Ovary (tissue), 10 donors: ENCODE measurements at places on chromosomes 4 and X. TPM values are rescaled to one million over a fixed set of nuclear protein-coding genes. Genes with fewer than 3 reads are reported as not detected.

DNA sequence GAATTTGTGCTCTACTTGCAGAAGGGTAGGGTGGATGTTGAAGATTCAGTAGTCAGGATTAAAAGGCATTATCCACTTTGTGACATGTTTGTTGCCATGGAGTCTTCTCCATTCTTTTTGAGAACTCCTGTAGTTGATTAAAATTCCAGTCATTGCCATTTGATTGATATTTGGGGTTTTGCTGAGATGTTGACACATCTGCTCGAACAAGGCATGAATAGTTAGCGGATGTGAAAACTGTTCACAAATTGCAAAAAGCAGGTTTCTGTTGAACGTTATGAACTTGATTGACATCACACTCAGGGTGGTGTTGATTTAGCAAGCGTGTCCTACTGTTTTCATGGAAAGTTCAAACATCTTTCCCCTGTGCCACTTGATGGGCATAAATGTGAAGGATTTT lies 16.9 kb downstream of the LIMCH1 start:
- H3K27ac ChIP-seq, result no peak overlapping the region
- no peaks in the 10 kb centered on the region for H3K4me1 ChIP-seq
- H3K27me3 ChIP-seq, result no peaks in the 10 kb centered on the region
- H3K36me3 ChIP-seq, result no peaks in the 10 kb centered on the region

DNA sequence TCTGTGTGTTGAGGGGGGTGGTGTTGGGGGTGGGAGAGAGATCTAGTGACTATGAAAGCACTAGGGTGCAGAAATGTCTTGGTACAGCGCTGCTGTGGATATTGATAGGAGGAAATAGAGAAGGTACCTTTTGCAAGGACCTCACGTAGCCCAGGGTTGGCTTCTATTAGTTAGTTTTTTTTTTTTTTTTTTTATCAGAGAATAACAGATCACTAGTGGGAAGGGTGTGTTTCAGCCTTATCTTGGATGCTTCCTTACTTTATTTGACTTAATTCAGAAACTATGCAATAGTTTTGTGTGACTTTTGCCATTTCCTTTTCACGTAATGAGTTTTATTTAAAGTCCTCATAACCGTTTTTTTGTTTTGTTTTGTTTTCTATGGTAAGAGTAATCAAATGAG lies 16.4 kb upstream of the PGRMC2 start:
- H3K36me3 ChIP-seq, result no peaks in the 10 kb centered on the region
- H3K27me3 ChIP-seq, result no peaks in the 10 kb centered on the region
- H3K27ac ChIP-seq, result no peak overlapping the region
- no peaks in the 10 kb centered on the region for H3K4me1 ChIP-seq
- no peak for DNase-seq
- H3K4me3 ChIP-seq, result no peak overlapping the region

DNA sequence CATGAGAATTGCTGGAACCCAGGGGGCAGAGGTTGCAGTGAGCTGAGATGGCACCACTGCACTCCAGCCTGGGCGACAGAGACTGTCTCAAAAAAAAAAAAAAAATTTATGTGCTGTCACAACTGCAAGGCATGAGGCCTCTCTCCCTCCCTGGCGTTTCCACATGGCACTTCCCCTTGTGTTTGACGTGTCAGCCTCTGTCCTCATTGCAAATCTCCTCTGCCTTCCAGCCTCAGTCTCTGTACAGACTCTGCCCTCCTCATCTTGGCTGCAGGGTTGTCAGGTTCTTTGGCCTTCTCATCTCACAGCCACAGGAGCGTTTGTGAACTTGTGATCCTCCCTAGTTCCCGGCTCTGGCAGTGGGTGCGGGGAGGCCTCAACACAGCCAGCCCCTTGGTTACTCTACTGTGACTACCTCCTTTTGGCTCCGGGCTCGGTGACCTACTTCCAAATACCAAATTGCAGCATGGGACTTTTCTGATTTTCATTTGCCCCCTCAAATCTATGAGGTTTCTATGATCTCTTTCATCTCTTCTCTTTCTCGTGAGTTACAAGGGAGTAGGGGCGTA lies 250.0 kb downstream of the CBR4 start:
- no peaks in the 10 kb centered on the region for H3K27me3 ChIP-seq
- H3K36me3 ChIP-seq, result no peaks in the 10 kb centered on the region
- H3K4me3 ChIP-seq, result no peak overlapping the region
- DNase-seq, result no peak
- H3K27ac ChIP-seq, result no peak overlapping the region

DNA sequence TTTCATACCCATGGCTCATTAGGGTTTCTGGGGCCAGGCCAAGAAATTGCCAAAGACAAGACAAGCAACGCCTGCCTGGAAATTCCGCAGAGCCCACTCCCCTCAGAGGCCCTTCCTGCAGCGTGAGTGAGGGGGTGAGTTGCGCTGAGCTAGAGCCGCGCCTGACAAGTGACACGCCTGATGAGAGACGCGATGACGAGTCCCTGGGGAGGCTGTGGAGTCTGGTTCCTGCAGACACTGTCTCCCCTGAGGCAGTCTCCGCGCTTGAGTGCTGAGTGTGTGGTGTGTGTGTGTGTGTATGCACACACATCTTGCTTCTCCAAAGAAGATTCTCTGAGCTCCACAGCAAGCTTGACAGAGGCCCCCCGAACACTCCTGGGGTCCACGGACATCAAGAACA lies 269.8 kb downstream of the BCOR start:
- no peaks in the 10 kb centered on the region for H3K27me3 ChIP-seq
- no peak overlapping the region for H3K27ac ChIP-seq
- H3K4me1 ChIP-seq, result no peaks in the 10 kb centered on the region
- no peak overlapping the region for H3K4me3 ChIP-seq

DNA sequence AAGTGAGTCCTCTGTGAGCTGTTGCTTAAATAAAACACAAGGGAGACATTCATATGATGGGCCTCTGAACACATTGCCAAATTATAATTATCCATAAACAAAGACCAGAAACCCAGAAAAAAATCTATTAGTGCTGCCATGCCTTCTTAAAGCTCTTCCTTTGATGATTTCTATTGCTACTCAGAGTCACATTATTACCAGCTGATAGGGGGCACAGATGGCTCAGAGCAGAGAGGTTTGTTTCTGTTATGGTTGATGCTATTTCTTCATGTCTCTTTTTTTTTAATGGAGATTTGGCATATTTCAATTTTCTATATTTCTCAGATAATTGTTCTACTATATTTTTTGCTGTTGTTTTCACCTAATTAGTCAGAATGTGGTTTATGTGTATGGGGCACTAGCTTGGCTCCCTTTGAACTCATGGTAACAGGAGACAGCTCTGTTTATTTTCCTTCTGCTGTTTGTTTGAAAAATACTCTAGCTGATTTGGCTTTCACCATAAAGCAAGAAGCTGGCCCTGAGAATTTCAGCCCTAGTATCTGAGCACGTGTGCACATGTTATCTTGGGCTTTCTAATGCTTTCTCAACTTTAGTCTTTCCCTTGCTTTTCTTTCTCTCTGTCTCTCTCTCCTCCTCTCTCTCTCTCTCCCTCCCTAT lies 568.8 kb downstream of the PPARGC1A start:
- no peaks in the 10 kb centered on the region for H3K4me1 ChIP-seq
- DNase-seq, result no peak
- no peak overlapping the region for H3K27ac ChIP-seq
- no peaks in the 10 kb centered on the region for H3K27me3 ChIP-seq
- H3K4me3 ChIP-seq, result no peak overlapping the region
- no peaks in the 10 kb centered on the region for H3K36me3 ChIP-seq

GRCh38 chr4:53057679-53058078 lies 195.6 kb downstream of the RASL11B start:
- no peak overlapping the region for H3K4me3 ChIP-seq
- H3K27ac ChIP-seq, result no peak overlapping the region
- no peaks in the 10 kb centered on the region for H3K27me3 ChIP-seq

DNA sequence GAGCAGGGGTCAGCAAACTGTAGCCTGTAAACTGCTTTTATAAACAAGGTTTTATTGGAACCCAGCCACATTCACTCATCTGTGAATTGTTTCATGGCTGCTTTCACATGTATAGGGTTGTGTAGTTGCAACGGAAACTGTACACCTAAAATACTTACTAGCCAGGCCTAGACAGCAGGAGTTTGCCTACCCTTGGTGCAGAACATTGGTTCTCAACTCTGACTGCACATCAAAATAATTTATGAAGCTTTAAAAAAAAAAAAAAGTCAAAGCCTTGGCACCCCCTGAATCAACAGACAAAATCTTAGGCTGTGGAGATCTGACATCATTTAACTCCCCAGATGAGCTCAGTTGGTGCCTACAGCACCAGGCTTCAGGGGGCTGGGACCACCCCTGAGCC lies 27.8 kb downstream of the ADGRA3 start:
- no peak for DNase-seq
- H3K27ac ChIP-seq, result no peak overlapping the region
- H3K4me1 ChIP-seq, result peaks cover 8% of the 10 kb centered on the region
- no peak overlapping the region for H3K4me3 ChIP-seq
- no peaks in the 10 kb centered on the region for H3K36me3 ChIP-seq
- no peaks in the 10 kb centered on the region for H3K27me3 ChIP-seq

DNA sequence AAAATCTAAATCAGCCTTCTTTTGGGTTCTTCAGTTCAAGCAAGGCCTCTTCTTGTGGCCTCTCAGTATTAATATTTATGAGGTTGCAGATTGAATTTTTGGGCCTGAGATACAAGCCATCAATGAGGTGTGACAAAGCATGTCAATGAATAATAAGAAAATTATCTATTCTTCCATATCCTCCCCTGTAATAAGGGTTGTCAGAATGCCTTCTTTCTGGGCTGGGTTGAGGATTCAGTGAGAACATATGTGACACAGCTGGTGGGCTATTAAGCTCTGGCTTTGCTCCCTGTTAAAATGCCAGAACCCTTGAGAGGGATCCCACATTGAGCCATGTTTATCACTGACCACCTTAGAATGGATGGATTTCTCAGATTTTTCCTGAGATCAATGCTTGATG lies 187.2 kb downstream of the AR start:
- no peak overlapping the region for H3K4me3 ChIP-seq
- peaks cover 2% of the 10 kb centered on the region for H3K4me1 ChIP-seq
- H3K27me3 ChIP-seq, result no peaks in the 10 kb centered on the region
- no peak for DNase-seq

- DNase-seq, result no peak
- H3K4me1 ChIP-seq, result no peaks in the 10 kb centered on the region
- no peaks in the 10 kb centered on the region for H3K27me3 ChIP-seq
- no peak overlapping the region for H3K4me3 ChIP-seq
- H3K27ac ChIP-seq, result no peak overlapping the region
Observed at GRCh38 chrX:74779175-74779574, 146.1 kb downstream of the NEXMIF start.

DNA sequence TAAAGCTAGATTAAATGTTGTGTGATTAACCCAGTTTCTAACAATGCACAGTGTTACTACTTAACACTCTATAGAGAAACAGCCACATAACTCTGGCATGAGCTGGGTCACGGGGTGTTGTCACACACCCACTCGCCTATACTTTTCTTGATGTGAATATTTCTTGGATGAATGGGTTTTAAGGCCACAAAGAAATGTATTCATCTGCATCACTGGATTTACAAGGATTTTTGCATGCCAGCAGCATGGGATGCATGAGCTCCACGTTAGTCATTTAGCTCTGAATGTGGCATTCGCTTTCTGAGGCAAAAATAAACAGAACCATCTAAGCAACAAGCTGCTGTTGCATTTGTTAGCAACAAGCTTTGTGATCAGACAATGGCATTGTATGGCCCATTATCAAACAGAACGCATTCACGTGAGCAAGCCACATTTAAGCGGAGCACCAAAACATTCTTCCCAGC lies 89.7 kb downstream of the LRP2BP start:
- no peak overlapping the region for H3K4me3 ChIP-seq
- no peak overlapping the region for H3K27ac ChIP-seq
- no peaks in the 10 kb centered on the region for H3K27me3 ChIP-seq
- DNase-seq, result no peak
- no peaks in the 10 kb centered on the region for H3K4me1 ChIP-seq

DNA sequence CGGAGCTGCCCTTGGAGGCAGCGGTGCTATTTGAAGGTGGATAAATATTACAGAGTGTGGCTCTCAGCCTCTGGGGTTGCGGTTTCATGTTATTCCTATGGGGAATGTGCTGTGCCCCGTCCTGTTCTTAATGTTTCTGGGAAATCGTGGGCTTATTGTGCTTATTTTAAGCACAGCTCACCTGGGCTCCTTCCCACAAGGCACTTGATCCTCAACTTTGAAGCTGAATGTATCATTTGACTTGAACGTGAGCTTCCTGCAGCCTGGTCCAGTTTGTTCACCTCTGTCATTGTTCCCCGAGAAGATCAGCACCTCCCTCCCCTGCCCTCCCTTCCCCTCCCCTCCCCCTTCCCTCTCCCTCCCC lies 3.9 kb downstream of the SORCS2 start:
- H3K27ac ChIP-seq, result no peak overlapping the region
- no peaks in the 10 kb centered on the region for H3K36me3 ChIP-seq
- DNase-seq, result no peak
- no peak overlapping the region for H3K4me3 ChIP-seq
- H3K4me1 ChIP-seq, result peaks cover 15% of the 10 kb centered on the region

The STOX2 gene
- total RNA-seq, result 7.7 TPM

The CBR4 gene
- total RNA-seq, result 21.9 TPM

The MTNR1A gene
- total RNA-seq, result not detected

The RPS6KA6 gene
- 3.9 TPM for total RNA-seq

The TMEM271 gene
- not detected for total RNA-seq

The GPC4 gene
- total RNA-seq, result 13.9 TPM

The RS1 gene
- total RNA-seq, result not detected

The BTK gene
- total RNA-seq, result 0.81 TPM

The TLR6 gene
- total RNA-seq, result 5.0 TPM
